ENCODE measurements at places on chromosomes 7 and 10.

DNA sequence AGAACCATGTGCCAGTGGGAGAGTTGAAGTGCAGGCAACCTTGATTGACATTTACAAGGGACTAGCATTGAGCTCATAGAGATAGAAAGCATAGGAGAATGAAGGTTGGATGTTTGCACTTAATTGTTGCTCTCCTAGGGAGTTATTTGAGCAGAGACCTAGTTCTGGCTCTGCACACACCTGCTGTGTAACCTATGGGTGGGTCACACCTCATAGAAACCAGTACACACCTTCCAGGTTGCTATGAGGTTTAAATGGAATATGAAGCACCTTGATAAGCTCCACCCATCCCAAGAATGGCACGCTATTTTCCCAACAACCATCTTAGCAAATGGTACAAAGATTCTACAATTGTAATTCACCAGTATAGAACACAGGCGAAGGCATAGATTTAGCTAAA is 86.2 kb upstream of the AOAH start:
- DNase-seq, result no peak

DNA sequence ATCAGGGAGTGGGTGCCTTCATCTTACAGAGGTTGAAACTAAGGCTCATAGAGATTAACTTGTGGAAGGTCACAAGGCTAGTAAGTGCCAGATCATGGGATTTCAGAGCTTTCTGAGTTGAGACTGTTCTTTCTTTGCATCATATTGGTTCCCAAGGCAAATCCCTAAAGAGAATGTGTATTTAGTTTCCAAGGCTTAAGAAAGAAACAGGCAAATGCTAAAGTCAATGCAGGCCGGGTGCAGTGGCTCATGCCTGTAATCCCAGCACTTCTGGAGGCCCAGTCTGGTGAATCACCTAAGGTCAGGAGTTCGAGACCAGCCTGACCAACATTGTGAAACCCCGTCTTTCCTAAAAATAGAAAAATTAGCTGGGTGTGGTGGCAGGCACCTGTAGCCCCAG is 19.8 kb downstream of the CDK1 start:
- no peak for DNase-seq

DNA sequence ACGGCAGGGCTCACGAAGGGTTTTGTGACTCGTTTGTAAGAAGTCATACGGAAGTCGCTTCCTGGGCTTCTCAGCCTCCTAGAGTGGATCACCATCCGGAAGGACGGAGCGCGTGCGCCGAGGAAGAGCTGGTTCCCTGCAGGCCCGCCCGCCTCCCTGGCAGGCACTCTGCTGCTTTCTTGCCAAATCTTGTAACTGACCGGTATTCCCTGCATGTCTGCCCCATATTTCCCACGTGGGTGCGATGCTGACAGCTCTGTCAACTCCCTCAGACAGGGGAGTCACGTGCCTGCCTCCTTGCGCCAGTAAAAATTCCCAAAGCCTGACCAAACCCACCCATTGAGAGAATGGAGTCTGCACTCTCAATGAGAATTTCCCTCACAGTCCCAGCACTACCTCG is 12.7 kb downstream of the SHH start:
- DNase-seq, result no peak

DNA sequence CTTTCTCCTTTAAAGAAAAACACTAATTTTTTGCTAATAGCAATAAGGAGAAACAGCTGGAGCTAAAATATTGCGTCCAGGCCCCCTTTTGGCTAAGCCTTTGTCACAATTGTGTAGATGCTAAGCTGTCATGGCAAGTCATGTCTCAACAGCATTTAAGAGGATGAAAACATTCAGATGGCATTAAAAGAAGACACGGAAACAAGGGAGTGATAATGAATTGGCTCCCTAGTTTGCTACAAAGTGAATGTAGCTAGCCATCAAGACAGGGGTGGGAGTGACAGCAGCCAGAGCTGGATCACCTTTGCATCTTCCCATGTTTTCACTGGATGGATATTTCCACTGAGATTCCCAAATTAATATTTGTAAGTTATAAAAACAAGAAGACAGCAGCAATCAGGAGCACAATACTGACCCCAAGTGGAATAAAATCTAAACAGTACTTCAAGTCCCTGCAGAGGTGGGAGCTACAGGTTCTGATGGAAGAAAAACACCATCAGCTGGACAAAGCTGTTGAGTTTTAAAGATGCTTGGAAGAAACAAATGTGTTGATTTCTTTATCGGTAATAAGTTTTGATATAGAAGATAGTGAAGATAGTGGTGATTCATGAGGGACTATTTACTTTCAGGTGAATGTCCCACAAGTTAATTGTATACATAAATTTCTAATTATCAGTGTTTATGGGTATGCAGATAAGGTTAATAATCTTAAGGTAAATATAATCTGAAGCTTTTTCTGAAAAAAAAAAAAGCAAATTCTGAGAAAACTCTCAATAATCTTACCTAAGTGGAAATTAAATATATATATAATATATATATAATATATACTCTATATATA is 129.4 kb downstream of the SLC16A9 start:
- DNase-seq, result no peak

DNA sequence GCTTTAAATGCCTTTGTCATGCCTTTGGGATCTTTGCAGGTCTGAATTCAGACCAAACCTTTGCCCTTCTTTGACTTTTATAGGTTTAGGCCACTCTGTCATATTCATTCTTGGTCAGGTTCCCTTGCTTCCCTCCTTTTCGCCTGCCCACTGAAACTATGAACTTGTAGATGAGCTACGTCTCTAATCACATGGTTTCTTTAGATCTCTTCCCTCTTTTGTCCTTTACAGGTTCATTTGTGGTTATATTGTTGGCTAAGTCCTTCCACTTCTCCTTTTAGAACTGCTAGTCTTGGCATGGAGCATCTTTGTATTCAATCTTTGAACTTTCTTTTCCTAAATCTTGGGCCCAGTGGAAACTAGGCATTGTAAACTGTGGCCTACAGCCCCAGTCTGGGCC is 104.0 kb upstream of the ZEB1 start:
- no peak for DNase-seq

DNA sequence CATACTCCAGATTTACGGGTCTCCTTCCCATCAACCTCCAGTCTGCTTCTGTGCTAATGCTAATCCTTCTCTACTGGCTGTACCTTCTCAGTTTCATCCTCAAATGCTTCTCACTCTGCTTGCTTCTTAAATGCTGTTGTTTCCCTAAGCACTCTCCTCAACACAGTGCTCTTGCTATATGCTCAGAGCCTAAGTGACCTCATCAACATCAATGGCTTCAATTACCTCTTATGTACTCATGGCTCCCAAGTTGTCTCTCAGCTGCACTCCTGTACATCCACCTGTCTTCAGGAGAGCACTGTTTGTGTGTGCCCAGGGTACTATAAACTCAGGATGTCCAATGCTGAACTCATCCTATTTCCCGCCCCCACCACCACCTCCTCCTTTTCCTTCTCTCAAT is 22.5 kb downstream of the ELAPOR2 start:
- DNase-seq, result no peak

DNA sequence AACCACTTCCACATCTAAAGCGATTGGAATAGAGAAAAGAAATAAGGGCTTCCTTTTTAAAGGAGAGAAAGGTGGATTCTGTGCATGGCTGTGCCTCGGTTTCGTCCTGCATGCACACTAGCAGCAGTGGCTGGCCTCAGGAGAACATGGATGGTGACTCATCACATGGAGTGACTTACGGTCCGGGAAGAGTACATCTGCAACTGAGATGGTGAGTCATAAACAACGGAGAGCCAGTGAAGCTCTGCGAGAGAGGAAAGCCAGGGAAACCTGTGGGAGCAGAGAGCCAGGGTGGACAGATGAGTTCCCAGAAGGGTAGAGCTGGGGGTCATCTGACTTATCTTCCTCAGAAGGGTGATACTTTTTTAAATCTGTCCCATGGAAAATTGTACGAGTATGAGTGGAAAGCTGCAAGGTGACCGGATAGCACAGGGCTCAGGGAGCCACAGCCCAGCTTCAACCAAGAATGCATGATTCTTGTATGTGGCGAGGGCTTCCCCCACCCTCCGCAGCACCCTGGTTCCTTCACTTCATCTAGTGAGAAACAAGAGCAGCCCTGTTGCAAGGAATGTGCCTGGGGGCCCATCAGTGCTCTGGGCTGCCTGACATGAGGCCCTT is 259.1 kb downstream of the KLF6 start:
- no peak for DNase-seq

GRCh38 chr7:13047061-13047460 is 359.6 kb downstream of the ARL4A start:
- no peak for DNase-seq

DNA sequence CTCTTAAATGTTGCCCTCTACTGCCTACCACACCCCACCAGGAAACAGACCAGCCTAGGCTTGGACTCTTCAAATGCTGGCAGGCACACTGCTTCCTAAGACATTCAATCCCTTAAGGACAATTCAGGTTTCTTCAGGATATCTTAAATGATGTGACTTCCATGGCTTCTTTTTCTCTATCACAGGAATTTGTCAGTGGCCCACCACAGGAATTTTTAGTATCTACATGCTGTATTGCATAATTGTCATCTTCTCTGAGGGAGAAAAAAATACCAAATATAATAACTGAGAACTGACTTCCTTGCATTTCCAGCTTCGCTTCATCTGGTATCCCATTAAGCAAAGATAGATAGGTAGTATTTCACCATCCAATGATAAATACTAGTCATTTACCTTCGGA is 129.3 kb downstream of the WNT2 start:
- no peak for DNase-seq

GRCh38 chr7:67406976-67407375 is 410.3 kb downstream of the TYW1 start:
- DNase-seq, result no peak

DNA sequence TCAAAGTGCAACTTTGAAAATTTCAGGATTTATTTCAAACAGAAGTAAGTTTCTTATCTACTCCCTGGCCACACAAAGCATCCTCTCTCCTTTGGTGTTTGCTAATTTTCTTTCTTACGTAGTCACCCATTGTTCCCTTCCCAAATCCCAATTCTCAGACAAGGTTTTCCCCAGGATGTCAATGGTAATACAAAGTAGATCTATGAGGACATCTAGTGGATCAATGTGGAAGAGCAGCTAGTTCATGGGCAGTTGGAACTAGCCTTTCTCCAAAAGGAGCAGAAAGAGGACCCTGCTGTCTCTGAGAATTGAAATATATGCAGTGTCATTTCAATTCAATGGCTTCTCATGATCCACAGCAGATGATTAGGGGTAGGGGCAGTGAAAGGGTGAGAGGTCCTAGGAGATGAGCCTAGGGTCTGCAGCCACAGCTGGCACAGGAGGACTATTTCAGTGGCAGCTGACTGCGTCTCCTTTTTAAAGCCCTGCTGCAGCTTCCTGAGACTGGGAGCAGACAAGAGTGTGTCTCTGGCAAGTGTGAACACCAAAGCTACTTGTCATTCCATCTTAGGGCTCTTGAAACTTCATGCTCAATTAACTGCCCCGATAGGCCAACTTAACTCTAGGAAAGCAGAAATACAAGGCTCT is 632.6 kb downstream of the KCNMA1 start:
- DNase-seq, result no peak

DNA sequence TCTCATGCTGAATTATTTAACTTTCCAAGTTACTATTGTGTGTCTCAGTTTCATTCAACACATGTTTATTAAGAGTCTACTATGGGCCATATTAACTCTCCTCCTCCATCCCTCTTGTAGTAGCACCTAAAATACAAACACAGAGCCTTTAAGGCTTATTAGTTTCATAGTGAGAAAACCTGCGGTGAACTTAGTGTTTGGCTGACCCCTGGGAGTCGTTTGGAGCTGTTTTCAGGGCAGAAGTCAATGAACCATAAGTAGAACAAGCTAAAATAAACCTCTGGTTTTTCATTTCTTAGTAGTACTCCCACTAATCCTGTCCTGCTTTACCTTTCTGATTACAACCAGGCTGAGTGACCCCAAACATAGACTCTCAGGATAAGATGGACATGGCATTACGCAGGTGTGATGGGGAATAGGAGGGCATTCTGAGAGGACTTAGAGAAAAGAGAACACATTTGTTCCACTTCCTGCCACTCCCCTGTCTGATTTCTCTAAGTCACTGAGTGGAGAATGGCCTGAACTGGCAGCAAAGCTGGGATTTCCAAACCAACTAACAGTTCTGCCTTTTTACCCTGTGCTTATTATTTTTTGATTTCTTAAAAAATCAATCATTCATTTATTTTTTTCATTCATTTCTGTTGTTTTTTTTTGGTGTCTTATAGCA is 74.5 kb downstream of the LRMDA start:
- no peak for DNase-seq

DNA sequence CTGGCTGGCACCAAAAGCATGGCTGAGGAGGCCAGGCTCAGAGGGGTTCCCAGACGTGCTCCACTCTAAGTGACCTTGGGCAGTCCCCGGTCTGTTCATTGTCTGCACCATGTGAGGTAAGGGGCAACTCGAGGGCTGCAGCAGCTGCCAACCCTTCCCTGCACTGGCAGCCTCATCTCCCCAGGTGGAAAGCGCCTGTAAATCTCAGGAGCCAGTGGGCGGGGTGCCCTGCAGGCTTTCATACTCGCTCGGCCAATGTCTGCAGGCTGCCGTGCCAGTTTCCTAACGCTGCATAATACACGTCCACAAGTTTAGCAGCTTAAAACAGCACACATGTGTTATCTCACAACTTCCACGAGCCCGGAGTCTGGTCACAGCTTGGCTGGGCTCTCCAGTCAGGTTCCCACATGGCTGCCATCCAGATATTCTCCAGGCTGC is 12.6 kb upstream of the GDF10 start:
- peak; percentile 54 for DNase-seq

DNA sequence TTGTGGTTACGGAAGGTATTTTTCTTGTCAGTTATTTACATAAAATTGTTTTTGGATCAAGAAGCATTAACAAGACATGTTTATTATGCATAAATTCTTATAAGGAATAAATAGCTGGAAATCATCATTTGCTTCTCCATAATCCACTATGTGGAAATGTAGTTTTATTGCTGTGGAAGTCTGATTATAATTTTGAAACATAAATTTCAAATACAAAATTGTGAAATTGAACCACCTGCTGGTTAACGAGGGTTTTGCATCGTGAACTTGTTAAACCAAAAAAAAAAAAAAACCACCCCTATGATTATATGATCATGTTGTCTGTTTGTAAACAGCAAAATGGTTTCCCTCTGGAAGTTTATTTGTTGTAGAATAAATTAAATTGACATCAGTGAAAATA is 25.9 kb downstream of the ABRAXAS2 start:
- DNase-seq, result no peak

GRCh38 chr10:79133416-79133815 is 64.7 kb downstream of the ZMIZ1 start:
- DNase-seq, result no peak

DNA sequence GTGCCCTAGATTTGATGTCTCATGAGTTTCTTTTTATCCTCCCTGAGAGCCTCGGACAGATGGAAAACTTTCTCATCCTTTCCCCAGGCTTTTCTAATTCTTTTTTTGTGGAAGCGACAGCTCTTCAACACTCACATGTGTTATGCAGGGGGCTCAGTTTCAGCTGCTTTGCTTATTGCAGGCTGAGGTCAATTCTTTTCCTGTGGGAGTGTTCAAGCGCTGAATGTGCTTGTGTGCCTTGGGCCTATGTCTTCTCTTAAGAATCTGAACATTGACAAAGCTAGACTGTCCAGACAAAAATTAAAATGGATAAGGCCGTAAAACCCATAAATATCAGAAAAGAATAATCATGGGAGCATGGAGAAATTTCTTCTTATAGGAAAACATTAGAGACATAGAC is 125.2 kb upstream of the STEAP4 start:
- no peak for DNase-seq

All from aorta (tissue), 5 donors.